ENCODE measurements at places on chromosomes 2 and 18. TPM values are rescaled to one million over a fixed set of nuclear protein-coding genes. Genes with fewer than 3 reads are reported as not detected.

The YES1 gene
- 50.4 TPM for total RNA-seq

The CHST9 gene
- total RNA-seq, result 4.3 TPM

The PCARE gene
- not detected for total RNA-seq

The PPP1R1C gene
- total RNA-seq, result not detected

GRCh38 chr18:69616114-69616513, 215.4 kb downstream of the DOK6 start:
- H3K27ac ChIP-seq, result no peak overlapping the region
- H3K4me3 ChIP-seq, result no peak overlapping the region
- no peaks in the 10 kb centered on the region for H3K27me3 ChIP-seq
- no peak for DNase-seq

DNA sequence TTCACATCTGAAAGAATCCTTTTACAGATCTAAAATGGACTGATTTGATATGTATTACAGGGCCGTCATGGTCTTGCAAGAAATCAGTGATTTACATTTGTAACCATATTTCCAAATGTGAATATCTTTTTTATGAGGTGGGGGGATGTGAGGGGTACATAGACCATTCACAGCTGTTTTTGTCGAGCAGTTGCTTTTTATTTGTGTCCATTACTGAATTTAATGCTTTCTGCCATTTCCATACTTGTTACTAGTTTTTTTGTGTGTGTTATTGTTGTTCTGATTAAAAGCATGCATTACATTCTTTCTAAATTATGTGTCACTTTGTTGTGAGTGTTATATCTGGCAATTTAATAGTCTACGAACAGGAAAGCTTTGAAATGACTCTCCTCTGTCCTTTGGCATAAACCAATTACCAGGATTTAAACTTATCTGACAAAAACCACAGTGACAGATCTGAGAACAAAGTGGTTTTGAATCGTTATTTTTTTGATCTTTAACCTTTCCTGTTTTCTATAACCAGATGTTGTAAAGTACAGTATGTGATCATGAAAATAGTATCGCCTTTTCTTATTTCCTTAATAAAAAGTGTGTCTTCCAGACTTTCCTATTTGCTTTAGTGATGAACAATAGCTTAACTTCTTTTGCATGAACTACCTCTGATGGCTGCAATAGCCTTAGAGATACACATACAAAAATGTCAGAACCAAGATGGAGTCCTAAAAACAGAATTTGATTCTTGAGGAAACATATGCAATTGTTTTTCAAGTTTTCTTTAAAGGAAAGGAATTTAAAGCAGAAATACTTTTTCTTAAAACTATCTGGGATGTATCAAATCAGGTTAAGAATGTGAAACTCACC, 354.2 kb upstream of the ACVR2A start:
- no peak overlapping the region for H3K4me3 ChIP-seq
- DNase-seq, result no peak
- no peaks in the 10 kb centered on the region for H3K36me3 ChIP-seq
- H3K27ac ChIP-seq, result no peak overlapping the region
- H3K27me3 ChIP-seq, result no peaks in the 10 kb centered on the region

DNA sequence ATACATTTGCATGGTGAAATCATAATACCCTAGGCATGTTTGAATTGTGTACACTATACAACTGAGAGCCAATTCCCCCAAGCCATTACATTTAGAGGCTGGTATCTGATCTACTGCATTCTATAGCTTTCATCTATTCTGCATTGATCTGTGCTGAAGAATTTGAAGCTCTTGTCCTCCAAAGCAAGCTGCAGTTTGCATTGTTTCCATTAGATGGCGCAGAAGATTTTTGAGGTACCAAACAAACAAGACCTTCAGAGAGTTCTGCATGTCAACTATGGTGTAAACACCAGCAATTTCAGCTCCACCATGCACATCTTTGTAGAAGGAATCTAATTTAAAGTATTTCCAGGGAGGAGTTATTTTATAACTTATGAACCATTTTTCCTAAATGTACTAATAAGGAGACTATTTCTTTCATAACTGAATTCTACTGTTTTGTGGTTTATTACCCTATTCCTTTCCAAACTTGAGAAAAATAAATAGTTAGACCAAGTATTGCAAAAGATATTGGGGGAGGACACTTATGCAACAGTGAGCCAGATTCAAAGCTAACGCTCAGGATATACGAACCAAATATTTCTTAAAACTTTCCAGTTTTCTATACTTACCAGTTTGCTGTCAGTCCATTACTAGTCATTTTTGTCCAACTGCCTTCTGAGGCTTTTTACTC, 761.8 kb upstream of the ACVR2A start:
- H3K27ac ChIP-seq, result no peak overlapping the region
- no peaks in the 10 kb centered on the region for H3K4me1 ChIP-seq
- no peak overlapping the region for H3K4me3 ChIP-seq
- H3K36me3 ChIP-seq, result no peaks in the 10 kb centered on the region

GRCh38 chr2:139790807-139791752, 1010.9 kb upstream of the NXPH2 start:
- H3K27ac ChIP-seq, result no peak overlapping the region
- no peaks in the 10 kb centered on the region for H3K36me3 ChIP-seq
- no peak for DNase-seq
- no peaks in the 10 kb centered on the region for H3K27me3 ChIP-seq
- H3K4me1 ChIP-seq, result no peaks in the 10 kb centered on the region

- H3K4me3 ChIP-seq, result no peak overlapping the region
- no peaks in the 10 kb centered on the region for H3K27me3 ChIP-seq
- H3K4me1 ChIP-seq, result peaks cover 11% of the 10 kb centered on the region
- DNase-seq, result no peak
- no peaks in the 10 kb centered on the region for H3K36me3 ChIP-seq
These were observed 9.7 kb downstream of the PDCD1 start for GRCh38 chr2:241848761-241849615.

DNA sequence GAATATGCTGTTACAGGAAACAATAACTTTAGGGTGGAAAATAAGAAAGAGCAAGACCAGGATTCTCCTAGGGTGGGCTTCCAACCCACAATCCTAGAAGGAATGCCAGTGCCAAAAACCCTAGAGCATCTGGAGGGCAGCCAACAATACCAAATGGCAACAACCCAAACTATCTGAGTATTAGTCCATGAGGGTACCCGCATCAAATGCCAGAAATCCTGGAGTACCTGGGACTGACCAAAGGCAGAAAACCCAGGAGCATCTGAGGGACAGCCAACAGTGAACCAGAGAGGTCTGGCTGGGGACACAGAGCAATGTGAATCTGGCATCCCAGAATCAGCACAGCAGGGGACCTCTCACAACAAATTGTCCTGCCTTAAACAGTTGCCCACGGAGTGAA, 126.3 kb downstream of the SCG2 start:
- no peak for DNase-seq
- no peak overlapping the region for H3K4me3 ChIP-seq
- no peaks in the 10 kb centered on the region for H3K36me3 ChIP-seq
- H3K27ac ChIP-seq, result no peak overlapping the region
- no peaks in the 10 kb centered on the region for H3K27me3 ChIP-seq

GRCh38 chr2:67782443-67782842, 280.4 kb downstream of the C1D start:
- no peaks in the 10 kb centered on the region for H3K36me3 ChIP-seq
- no peaks in the 10 kb centered on the region for H3K27me3 ChIP-seq
- H3K4me1 ChIP-seq, result no peaks in the 10 kb centered on the region

DNA sequence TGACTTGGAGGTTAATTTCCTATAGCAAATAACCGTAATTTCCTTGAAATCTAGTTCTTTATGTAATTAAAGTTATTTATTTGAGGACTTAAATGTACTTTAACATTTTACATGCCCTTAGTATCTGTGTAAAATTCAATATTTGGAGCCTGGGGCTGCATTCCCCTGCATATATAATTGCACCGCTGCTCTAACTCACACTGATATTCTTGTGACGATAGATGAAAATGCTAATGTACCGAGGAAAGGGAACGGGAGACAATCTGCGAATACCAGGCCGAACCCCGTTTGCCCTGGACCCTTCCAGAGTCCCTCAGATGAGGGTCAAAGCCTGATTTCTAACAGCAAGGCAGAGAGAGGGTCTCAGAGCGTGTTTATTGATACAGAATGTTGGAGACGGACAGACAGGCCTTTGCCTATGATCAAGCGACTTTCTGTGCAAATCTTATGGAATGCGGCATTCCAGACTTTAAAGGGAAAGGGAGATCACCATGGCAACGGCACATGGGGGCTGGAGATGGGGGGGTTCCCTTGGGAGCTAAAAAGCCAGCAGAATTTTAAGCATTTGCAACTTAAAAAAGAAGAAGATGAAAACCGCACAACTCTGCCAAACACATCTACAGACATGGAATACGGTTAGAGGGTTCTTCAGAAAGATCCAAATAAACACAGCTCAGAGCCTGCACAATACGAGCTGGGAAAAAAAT, 57.6 kb upstream of the TWIST2 start:
- no peaks in the 10 kb centered on the region for H3K36me3 ChIP-seq
- H3K4me3 ChIP-seq, result no peak overlapping the region

GRCh38 chr2:53033411-53033810, 734.2 kb upstream of the CHAC2 start:
- DNase-seq, result no peak
- H3K4me3 ChIP-seq, result no peak overlapping the region
- H3K4me1 ChIP-seq, result no peaks in the 10 kb centered on the region
- H3K27me3 ChIP-seq, result no peaks in the 10 kb centered on the region

DNA sequence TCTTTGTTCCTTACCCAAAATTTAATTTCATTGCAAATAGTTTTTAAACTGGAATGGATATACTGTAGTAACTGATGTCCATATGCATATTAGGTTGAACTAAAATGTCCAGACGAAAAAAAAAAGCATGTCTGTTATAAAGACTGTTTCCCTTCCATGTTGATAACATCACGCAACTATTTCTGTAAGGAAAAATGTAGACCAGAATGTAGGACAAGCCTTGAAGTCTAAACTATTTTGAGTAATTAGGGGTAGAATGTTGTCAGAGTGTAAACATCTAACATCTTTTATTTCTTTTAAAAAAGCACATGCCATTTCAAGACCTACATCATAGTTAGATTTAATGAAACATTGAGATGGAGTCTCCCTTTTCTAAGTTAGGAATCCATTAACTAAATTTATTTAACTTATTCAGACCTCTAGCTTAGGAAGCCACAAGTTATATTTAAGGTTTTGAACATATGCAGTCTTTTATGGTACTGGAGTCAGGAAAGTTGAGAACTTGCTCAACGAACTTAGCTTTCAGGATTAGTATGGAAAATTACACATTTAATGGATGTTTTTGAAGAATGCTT, 7.9 kb downstream of the CALCRL start:
- H3K4me3 ChIP-seq, result no peak overlapping the region
- H3K4me1 ChIP-seq, result no peaks in the 10 kb centered on the region
- H3K36me3 ChIP-seq, result no peaks in the 10 kb centered on the region
- no peaks in the 10 kb centered on the region for H3K27me3 ChIP-seq

DNA sequence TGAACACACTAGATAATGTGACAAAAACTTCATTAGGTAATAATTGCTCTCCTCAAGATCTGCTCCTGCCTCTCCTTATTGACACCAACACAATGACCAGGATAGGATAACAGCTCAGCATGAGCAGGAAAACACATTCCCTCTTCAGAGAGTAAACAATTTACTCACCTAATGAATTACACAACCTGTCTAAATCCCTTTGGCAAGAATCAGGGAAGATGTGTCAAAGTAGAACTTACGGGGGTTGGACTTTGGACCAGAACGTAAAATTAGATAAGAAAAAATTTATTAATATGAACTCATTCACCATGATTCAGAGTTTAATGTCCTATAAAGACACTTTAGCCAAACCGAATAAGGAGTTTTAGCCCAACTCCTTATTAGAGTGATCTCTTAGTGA, 512.2 kb downstream of the SATB2 start:
- H3K4me3 ChIP-seq, result no peak overlapping the region
- H3K36me3 ChIP-seq, result no peaks in the 10 kb centered on the region
- no peaks in the 10 kb centered on the region for H3K27me3 ChIP-seq
- no peak for DNase-seq
- H3K27ac ChIP-seq, result no peak overlapping the region

DNA sequence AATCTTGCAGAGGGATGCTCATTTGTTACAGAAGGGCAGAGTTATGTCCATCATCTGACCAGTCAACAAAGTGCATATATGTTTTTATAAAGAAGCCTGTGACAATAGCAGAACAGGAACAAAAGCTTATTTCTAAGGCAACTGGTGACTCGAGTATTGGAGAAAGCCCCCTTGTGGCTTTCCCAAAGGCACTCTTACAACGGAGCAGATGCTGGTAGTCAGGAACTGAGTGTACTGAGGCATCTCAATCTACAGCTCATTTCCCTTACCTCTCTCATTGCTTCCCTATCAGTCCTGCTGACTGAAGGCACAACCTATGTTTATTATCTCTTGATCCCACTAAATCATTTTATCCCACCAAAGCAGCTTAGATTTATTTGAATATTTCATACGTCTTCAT, 557.1 kb upstream of the CHAC2 start:
- H3K27ac ChIP-seq, result peak overlapping the region; percentile 71
- H3K27me3 ChIP-seq, result no peaks in the 10 kb centered on the region
- DNase-seq, result no peak
- H3K36me3 ChIP-seq, result no peaks in the 10 kb centered on the region
- H3K4me3 ChIP-seq, result no peak overlapping the region

- no peaks in the 10 kb centered on the region for H3K36me3 ChIP-seq
- no peak for DNase-seq
- H3K4me3 ChIP-seq, result no peak overlapping the region
- no peaks in the 10 kb centered on the region for H3K27me3 ChIP-seq
- peaks cover 29% of the 10 kb centered on the region for H3K4me1 ChIP-seq
- H3K27ac ChIP-seq, result no peak overlapping the region
These were observed 133.7 kb downstream of the ALPK2 start for GRCh38 chr18:58495207-58495606.

GRCh38 chr2:35787302-35788031, 568.1 kb upstream of the CRIM1 start:
- no peak overlapping the region for H3K27ac ChIP-seq
- no peaks in the 10 kb centered on the region for H3K27me3 ChIP-seq
- no peak for DNase-seq
- no peak overlapping the region for H3K4me3 ChIP-seq
- H3K4me1 ChIP-seq, result no peaks in the 10 kb centered on the region

GRCh38 chr2:217203086-217203485, 343.2 kb upstream of the TNP1 start:
- H3K4me1 ChIP-seq, result no peaks in the 10 kb centered on the region
- no peak overlapping the region for H3K4me3 ChIP-seq
- no peaks in the 10 kb centered on the region for H3K27me3 ChIP-seq
- no peak for DNase-seq

DNA sequence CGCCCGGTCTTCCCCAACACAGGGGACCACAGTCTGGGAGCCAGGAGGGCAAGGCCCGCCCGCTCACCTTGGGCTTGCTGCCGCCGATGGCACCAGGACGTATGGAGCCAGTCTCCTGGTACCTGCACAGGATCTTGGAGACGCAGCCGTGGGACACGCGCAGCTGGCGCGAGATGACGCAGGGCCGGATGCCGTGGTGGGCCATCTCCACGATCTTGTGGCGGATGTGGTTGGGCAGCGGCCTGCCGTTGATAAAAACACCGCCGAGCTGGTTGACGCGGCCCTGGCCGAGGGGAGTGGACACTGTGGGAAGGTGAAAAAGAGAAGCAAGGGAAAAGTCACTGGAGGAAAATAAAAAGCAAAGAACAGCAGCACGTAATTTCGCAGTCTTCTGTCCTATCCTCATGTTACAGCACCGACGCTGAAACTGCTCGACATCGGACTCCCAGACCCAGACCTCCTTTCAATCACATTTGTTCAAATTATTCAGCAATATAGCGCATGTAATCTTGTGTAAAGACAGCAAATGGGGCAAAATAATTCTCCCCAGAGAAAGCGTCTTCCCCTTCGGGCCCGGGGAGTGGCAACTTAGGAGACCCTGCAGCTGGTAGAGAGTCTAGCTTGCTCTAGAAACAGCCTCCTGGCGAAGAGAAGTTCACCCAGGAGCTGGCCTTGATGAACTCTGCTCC, 1.7 kb downstream of the PAX3 start:
- H3K27ac ChIP-seq, result no peak overlapping the region
- H3K4me3 ChIP-seq, result no peak overlapping the region
- peaks cover 40% of the 10 kb centered on the region for H3K4me1 ChIP-seq
- no peaks in the 10 kb centered on the region for H3K36me3 ChIP-seq
- DNase-seq, result no peak
- peaks cover 67% of the 10 kb centered on the region for H3K27me3 ChIP-seq

Data from body of pancreas (tissue), 4 donors.